Breast epithelium (tissue), 4 donors: ENCODE measurements at places on chromosomes 3 and 15. TPM values are rescaled to one million over a fixed set of nuclear protein-coding genes. Genes with fewer than 3 reads are reported as not detected.

The SLC22A14 gene
- 0.29 TPM for total RNA-seq

DNA sequence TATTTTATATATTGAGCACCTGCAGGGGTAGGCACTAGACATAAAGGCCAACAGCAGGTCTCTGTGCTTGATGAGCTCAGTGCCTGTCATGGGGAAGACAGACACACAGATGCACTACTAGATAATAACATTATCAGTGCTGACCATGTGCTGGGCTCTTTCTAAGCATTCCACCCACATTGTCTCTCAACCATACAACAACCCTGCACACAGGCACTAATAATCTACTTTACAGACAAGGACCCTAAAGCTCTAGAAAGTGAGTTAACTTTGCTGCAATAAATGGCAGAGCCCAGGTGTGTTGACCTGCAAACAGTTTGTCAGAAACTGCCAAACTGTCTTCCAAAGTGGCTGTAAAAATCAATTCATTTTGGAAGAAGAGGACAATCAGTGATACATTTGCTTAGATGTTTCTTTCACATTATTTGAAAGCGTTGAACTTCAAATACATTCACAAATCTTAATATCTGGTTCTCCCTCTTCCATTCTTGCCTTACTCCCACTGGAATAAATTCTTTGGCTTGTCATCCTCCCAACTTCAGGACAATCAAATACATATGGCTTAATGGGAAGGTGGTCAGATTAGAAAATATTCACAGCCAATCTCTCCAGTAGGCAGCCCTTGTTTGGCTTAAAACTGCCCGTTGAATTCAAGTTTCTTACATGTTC, 11.0 kb upstream of the PP2D1 start:
- no peaks in the 10 kb centered on the region for H3K36me3 ChIP-seq
- peak overlapping the region; percentile 81 for H3K27ac ChIP-seq
- no peaks in the 10 kb centered on the region for H3K27me3 ChIP-seq
- no peak for DNase-seq
- no peak overlapping the region for H3K4me3 ChIP-seq

DNA sequence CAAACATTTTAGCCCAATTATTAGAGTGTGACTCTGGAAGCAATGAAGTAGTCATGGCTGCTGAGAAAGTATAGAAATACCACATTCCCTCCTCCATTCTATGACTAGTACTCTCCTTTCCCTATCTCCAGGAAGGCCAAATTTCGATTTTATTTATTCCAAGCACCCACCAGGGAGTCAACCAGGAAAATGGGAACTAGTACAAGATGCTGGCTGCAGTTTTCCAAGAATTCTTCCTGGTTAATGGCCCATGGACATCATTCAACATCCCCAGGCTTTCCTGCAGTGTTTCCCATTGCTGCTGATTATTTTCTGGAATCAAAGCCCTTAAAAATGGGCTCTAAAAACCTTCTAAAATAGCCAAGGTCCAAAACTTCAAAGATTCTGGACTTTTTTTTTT, 247.9 kb upstream of the STT3B start:
- H3K4me3 ChIP-seq, result no peak overlapping the region
- DNase-seq, result no peak
- H3K36me3 ChIP-seq, result no peaks in the 10 kb centered on the region
- no peaks in the 10 kb centered on the region for H3K27me3 ChIP-seq

DNA sequence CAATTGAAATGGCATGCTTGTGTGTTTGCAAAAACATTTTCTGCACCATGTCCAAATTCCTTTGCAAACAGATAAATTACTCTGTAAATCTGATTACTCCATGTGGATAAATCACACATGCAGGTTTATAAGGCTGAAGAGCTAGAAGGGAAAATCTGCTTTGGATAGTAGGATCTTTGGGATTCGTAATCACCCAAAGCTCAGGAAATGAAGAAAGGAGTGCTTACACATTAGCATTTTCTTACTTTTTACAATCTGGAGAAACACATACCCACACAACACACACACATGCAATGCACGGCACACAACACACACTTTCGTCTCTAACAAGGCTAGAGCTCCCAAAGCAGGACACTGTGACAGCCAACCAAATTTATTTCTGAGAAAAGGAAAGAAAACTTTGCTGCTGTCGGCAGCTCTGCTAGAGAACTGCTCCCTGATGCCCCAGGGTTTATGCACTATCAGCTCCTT, 2.1 kb downstream of the LSAMP start:
- H3K36me3 ChIP-seq, result no peaks in the 10 kb centered on the region
- H3K27me3 ChIP-seq, result no peaks in the 10 kb centered on the region
- H3K4me1 ChIP-seq, result no peaks in the 10 kb centered on the region
- DNase-seq, result no peak

DNA sequence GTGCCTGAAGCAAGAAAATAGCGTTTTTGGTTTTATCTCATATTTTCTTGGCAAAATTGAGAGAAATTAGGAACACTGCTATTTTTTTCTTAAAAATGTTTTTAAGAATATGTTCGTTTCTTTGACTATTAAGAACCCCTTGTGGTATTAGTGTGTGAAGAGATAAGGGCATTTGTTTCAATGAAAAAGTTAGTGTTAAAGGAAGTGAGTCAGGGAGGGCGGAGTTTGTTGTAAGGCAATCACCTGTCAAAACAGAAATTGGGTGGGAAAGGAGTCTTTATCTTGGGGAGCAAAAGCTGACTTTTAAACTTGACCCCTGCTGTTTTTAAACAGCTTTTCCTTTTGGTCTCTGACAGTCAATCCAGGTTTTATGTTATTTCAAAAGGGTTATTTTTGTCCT, 4.2 kb downstream of the RAP2B start:
- H3K27ac ChIP-seq, result no peak overlapping the region
- H3K4me3 ChIP-seq, result no peak overlapping the region
- no peaks in the 10 kb centered on the region for H3K36me3 ChIP-seq
- no peak for DNase-seq
- no peaks in the 10 kb centered on the region for H3K27me3 ChIP-seq
